ENCODE measurements at places on chromosomes 1 and 21. TPM values are rescaled to one million over a fixed set of nuclear protein-coding genes. Genes with fewer than 3 reads are reported as not detected.

GRCh38 chr1:78274814-78275213 lies 216.0 kb upstream of the PTGFR start:
- DNase-seq = no peak

GRCh38 chr1:41661428-41662060 lies 177.1 kb upstream of the EDN2 start:
- peak; percentile 37 for DNase-seq

The SPRR3 gene
- not detected for total RNA-seq

- DNase-seq = no peak
Measured at GRCh38 chr21:16082038-16082816, 352.4 kb downstream of the USP25 start.

The AUNIP gene
- 7.8 TPM for total RNA-seq

GRCh38 chr1:218462116-218462515 lies 117.0 kb downstream of the TGFB2 start:
- DNase-seq = no peak

- DNase-seq = no peak
Measured at GRCh38 chr1:209748620-209749019, 7.2 kb upstream of the TRAF3IP3 start.

DNA sequence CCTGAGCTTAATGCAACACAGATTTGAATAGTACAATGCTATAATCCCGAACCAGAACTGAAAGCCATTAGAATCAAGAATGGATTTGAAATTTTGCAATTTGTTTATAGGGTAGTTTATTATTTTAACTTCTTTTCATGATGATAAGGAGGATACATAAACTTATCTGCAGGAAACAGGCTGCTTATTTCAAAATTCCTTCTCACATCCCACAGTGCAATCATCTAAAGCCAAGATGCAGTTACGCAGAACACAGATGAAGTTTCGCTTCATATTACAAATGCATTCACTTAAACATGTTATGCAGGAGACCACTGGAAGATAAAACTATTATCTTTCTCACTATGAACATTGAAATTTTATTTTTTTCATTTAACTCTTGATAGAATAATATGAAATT lies 1019.6 kb downstream of the PLA2G4A start:
- DNase-seq = no peak

DNA sequence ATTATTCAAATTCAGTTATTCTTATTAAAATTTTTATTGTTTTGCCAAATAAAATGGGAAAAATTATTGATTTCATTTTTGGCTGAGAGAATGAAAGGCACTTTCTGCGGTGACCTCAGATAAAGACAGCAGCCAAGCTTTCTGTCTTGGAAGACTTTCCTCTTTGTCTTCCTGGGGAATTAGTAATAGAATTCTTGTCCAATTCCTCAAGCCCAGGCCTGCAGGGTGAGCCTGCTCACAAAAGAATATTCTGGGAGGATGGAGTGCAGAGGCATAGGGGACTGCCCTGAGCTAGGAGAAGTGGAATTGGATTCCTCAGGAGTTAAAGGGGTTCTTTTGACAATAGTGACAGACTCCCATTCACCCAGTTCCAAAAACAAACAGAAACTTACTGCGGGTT lies 614.5 kb upstream of the ADGRL2 start:
- no peak for DNase-seq

The RNU1-2 gene
- total RNA-seq = 1,390 TPM

The WLS gene
- not detected for total RNA-seq

DNA sequence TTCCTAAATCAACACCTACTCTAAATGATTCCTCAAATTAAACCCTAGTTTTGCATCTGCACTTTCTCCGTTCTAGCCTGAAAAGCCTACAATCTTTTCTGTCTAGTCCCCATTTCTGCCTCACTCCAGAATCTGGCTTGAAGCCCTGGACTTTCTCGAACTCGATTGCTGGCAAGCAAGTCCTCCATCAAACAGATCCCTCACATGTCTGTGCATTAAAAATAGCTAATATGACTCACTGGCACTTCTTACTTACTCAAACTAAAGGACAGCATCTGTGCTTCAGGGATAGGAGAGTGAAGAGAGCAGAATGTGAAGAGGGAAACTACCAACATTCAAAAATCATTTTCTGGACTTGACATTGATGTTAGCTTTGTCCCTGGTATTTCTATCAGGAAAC lies 51.8 kb upstream of the CXADR start:
- no peak for DNase-seq

GRCh38 chr1:206637605-206638004 lies 2.3 kb downstream of the DYRK3 start:
- DNase-seq = no peak

GRCh38 chr1:58577654-58578030 lies 590 bp upstream of the TACSTD2 start:
- no peak for DNase-seq

- no peak for DNase-seq
Measured at GRCh38 chr1:159040206-159040605, 30.5 kb downstream of the IFI16 start.

The TMPRSS15 gene
- total RNA-seq = not detected

Measured in activated CD4-positive, alpha-beta memory T cell treated with anti-CD3 and anti-CD28 coated beads for 36 hours (primary cell).